Germinal center (tissue), 1 donor: ENCODE measurements at places on chromosomes 16 and 17.

- no peak for DNase-seq
Measured at GRCh38 chr17:61511480-61512182, 59.4 kb downstream of the TBX4 start.

DNA sequence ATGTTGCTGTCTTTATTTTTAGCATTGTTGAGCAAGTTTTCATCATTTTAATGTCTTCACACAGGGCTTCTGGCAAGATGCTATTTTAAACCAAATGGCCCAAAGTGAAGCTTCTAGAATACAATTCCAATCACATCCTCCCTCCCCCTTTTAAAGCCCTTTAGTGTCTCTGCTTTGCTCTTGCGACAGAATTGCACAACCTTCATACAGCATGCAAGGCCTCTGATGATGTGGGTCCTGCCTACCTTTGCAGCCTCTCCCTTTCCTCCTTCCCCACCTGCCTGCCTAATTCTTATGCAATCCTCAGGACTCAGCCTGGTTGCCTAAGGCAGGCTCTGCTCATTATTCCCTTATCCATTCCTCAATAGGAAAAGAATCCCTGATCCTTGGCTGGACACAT lies 381.7 kb downstream of the SLC39A11 start:
- DNase-seq = no peak

DNA sequence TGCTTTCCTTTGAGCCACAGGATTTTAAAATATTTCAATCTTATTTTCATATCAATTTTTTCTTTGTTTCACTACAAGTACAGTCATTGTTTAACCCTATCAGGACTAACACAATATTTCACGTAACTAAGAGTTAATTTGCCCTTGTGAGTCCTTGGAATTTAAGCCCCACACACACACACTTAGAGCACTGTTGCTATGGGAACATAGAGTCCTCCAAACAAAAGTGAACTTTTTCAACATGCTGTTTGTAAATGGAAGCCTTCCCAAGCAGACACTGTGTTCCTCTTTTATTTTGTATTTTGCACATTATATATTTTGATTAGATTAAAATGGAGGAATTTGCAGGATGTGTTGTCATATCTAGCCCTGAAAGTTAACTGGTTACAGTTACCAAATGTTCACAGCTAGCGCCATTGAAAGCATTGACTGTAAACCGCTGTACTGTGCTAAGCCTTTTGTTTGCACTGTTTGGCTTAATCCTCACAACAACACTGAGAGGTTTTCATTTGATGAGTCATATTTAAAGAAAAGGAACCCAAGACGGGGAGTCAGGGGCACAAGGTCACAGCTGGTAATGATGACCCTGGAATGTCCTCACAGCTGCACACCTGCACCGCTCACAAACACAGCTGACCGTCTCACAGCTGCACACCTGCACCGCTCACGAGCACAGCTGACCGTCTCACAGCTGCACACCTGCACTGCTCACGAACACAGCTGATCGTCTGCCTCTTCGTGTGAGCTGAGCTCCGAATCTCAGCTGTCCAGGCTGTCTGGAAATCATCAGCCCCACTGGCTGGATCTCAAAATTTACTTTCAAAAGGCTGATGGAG lies 6.3 kb downstream of the HSBP1 start:
- no peak for DNase-seq

DNA sequence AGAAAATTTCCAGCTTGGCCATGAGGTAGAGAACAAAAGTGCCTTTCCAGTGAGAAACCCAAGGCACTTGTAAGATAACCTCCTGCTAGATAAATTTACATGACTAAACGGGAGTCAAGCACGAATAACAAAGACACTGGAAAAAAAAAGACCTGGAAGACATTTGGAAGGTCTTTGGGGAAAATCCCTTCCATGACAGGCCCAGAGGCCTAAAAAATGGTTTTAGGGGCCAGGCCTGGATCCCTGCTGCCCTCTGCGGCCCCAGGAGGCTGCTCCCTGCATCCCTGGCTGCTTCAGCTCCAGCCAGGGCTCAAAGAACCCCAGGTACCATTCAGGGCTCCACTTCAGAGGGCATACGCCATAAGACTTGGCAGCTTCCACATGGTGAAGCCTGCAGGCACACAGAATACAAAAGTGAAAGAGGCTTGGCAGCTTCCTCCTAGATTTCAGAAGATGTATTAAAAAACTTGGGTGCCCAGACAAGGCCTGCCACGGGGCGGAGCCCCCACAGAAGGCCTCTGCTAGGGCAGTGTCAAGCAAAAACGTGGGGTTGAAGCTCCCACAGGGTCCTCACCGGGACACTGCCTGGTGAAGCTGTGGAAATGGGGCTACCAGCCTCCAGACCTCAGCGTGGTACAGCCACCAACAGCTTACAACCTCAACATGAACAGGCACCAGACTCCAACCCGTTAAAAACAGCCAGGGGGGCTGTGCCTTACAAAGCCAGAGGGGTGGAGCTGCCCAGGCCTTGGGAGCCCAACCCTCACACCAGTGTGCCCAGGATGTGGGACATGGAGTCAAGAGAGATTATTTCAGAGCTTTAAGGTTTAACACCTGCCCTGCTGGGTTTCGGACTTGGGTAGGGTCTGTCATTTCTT lies 77.1 kb downstream of the SDK2 start:
- peak; percentile 22 for DNase-seq

GRCh38 chr16:275041-275641 lies 603 bp downstream of the RGS11 start:
- DNase-seq = no peak

DNA sequence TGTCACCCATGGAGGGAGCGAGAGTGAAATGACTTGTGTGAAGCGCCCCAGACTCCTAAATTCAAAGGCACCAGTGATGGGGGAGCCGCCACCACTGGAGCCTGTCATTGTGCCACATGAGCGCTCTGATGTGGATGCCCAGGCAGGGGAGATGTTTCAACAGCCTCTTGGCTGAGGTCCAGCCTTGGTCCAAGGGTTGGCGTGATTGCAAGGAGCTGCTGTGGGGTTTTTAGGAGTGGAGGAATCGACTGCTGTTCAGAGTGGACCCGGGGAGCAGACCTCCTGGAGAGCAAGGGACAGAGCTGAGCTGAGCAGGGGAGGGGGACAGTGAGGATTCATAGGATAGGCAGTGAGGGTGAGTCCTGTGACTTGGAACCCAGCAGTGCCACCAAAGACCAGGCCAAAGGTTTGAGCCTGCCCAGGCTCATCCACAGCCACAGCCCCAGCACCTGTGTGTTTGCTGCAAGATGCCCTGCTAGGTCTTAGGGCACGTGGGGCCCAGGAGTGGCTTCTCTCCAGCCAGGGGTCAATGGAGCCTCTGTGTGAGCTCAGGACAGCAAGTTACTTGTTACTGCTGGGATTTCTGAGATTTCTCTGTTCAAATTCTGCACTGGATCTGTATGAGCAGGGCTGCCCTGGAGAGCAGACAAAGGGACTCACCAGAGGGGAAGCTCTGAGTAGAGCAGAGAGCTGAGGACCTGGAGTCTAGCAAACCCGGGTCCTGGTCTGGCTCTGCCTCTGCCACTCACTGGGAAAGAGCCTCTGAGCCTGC lies 20.3 kb downstream of the RHBDL3 start:
- DNase-seq = no peak

GRCh38 chr17:76736349-76737081 lies 616 bp downstream of the SRSF2 start:
- DNase-seq = peak; percentile 59

- DNase-seq = no peak
Measured at GRCh38 chr17:50189550-50190292, 11.7 kb downstream of the COL1A1 start.

GRCh38 chr16:57285379-57285778 lies 907 bp upstream of the PLLP start:
- DNase-seq = no peak

DNA sequence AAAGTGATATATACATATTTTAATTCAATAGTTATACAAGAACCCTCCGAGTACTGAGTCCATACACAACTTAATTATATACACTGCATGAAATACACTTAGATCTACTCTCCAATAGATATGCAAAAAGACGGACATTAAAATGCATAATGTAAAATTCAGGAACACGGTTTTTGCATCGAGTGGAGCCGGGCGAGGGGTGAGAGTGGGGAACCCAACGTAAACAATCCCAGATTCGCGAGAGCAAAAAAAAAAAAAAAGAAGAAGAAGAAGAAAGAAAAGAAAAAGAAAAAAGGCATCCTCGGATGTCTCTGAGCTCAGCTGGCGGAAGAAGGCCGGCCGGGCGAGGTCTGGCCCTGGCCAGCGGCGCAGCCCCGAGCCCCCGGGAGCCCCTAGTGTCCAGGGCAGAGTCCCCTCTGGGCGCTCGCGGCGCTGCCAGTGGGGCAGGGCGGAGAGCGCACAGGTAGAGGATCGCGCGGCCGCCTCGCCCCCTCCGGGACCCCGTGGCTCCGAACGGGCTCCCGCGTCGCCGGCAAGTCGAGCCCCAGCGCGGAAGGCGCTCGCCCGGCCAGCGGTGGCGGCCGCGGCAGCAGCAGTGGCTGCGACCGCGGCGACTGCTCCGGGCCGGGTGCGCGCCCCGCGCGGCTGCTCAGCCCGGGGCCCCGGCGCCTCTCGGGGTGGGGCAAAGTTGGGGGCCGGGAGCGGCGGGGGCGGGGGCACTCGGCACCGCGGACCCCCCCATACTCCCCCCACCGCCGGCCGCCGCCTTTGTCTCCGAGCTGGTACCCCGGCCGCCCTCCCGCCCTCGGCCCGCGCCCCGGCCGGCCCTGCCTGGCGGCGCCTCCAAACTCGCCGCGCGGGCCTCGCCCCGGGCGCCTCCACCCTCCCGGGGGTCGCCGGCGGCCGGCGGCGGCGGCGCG lies 9.6 kb upstream of the ZFHX3 start:
- DNase-seq = peak; percentile 50

DNA sequence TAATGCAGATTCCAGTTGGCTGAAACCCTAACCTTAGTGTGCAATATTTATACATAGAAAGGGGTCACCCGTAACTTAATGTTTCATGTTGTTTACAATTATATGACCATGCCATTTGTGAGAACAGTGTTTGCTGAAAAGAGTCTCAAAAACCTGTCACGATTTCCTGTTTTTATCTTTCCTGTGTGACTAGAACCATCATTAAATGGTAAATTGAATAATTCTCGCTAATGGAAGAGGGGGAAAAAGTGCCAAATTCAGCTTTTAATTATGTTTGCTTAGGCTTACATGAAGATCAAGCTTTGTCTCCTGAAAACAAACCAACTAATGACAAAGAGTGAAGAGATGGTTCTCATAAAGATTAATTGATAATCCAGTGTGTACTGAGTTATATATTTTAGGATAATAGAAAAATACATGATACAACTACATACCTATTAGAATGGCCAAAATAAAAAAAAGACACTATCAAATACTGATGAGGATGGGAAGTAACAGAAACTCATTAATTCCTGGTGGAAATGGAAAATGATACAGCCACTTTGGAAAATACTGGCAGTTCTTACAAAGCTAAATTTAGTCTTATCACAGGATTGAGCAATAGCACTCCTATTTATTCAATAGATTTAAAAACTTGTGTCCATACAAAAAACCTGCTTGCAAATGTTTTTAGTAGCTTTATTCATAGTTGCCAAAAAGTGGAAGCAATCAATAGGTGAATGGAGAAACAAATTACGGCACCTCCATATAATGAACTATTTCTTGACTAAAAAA lies 141.7 kb downstream of the CDK5R1 start:
- DNase-seq = no peak

DNA sequence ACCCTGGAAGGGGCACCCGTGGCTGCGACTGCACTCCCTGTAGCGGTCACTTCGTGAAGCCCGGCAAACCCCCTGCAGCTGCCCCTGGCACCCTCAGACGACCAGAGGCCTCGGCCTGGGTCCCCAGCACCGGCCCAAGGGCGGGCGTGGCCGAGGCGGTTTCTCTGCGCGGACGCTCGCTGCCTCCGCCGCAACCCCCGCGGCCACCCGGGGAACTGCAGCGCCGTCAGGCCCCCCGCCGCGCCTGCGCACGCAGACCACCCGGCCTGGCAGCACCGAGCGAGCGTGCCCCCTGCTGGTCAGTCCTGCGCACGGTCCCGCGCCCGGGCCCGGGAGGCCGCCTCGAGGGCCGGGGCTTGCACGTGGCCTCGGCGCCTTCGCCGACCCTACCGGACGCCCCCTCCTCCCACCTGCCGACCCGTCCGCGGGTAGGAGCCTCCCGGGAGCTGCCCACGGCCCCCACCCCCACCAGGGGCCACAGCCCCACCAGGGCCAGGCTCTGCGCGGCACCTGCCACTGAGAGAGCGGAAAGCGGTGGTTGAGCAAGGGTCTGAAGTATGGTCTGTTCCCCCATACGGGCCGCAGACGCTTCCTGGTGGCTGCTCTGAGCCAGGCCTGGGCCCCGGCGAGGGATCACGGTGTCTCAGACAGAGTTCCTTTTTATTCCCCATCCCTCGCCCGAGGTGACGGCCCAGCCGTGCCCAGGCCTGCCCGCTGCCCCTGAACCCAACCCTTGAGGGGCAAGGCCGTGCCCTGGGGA lies 11.5 kb upstream of the HS3ST6 start:
- DNase-seq = peak; percentile 96

DNA sequence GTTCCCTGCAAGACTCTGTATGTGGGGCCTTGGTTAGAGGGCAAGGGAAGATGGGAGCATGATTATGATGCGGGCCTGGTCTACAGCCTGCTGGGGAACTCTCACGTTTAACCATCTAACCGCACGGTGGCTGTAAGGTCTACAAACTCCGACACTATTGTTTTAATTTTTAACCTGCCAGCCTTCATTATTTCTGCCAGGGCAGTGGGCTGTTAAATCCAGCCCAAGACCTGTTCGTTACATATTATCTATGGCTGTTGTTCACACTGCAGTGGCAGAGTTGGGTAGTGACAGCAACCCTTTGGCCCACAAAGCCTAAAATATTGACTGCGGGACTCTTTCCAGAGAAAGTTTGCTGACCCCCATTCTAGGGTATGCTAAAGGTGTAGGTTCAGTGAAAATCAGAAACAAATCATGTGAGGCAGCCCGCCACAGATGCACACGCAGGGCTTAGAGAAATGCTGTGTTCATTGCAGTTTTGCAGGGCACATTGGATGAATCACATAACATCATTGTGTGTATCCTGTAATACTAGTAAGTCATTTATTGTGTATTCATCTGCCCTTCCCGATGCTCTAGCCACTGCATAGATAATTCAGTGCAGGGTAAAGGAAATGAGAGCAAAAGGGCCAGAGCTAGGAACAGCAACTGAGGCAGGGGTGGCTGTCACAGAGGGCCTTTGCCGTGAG lies 14.3 kb downstream of the SNX29 start:
- no peak for DNase-seq

- no peak for DNase-seq
Measured at GRCh38 chr17:4901648-4902344, 1.1 kb downstream of the CHRNE start.

GRCh38 chr17:43526886-43527648 lies 19.1 kb downstream of the ETV4 start:
- DNase-seq = no peak

DNA sequence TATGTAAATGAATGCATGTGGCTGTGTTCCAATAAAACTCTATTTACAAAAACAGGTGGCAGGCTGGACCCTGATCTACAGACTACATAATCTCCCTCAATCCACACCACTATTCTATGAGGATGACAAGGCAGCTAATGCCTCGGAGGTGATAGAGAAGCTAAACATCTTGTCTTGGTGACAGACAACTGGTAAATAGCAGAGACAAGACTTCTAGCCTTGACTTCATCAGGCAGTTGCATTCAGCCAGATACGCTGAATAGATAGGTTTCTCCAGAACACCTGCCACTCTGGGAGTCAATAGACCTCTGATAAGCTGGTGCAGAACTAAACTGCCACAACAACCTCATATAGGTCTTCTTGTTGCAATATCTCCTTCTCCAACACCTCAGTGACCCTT lies 3.3 kb downstream of the ATPAF2 start:
- DNase-seq = no peak

GRCh38 chr17:32276171-32276601 lies 10.6 kb downstream of the RHBDL3 start:
- DNase-seq = no peak

- no peak for DNase-seq
Measured at GRCh38 chr17:12737740-12738469, 51.4 kb upstream of the ARHGAP44 start.

- no peak for DNase-seq
Measured at GRCh38 chr17:1009229-1010085, 12.5 kb downstream of the TIMM22 start.
